ENCODE measurements at places on chromosomes 4 and X.

DNA sequence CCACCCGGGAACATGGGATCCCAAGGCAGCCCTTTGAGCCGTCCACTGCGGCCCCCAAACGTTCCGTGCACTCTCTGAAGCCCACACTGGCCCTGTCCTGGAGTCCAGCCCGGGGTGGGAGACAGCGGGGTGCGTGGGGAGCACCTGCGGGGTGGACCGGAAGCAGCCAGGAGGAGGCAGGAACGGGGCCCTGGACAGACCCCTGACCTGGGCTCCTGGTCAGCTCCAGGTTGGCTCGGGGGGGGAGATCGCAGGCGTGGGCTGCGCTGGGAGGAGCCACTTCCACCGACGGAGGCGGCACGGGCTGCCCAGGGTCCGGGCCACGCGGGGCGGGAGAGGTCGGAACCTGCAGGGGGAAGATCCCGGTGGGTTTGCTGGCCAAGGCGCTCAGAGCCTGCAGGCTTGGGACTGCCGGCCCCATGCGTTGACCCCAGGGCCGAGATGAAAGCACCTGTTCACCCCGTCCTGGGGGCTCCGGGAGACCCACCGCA lies 5.7 kb upstream of the PLCXD1 start:
- no peak for DNase-seq

DNA sequence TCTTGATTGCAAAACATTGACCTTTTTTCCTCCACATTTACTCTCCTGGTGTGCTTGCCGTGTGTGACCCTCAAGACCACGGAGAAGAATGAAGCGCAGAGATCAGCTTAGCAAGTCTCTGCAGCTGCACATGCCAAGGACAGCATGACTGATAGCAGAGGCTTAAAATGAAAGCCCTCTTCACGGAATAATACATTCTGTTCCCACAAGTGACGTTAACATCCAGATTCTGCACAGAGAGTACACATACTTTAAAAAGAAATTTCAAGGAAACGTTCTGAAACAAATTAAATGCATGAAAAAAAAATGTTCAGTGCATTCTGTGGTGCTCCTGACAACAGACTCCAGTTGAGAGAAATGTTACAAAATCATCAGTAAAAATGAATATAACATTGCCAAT lies 60.9 kb downstream of the SLC7A11 start:
- peak; percentile 35 for DNase-seq

DNA sequence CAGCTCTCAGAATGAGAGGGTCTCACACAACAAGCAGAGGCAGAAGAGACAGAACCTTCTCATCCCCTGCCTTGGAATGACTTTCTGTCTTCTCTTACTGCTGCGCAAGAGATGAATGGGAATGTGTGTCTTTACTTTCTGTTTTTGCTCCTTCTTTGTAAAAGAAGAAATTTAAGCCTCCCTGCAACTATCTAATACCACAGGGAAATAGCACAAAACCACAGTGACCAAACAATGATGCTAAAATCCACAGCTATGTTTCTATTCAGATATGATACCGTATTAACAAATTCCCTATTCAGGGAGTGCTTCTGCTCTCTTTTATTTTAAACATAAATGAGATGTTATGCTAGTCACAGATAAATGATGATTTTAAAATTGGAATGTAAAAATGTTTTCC lies 173.8 kb upstream of the RAI2 start:
- peak; percentile 2 for DNase-seq

DNA sequence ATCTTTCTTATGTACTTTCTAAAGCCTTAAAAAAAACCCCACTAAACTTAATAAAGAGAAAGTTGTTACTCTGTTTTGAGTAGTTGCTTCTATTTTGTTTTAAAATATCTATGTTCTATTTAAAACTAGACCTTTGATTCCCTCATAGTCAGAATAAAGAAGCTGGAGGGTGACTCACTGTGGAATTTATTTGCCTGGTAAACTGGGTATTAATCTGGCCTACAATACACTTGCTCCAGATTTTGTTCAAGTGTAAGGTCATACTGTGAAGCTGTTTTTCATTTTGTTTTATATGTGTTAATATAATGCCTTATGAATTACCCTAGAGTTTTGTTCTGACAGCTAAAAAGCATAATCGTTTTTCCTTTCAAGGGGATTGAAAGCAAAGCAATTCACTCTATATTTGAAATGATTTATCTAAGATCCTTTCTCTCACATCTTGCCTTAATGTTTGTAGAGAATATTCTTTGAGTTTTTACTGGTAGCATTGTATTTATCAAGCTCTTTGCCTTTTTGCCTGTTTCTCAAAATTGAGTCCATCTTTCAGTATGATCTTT lies 277.4 kb upstream of the PITX2 start:
- DNase-seq, result no peak

DNA sequence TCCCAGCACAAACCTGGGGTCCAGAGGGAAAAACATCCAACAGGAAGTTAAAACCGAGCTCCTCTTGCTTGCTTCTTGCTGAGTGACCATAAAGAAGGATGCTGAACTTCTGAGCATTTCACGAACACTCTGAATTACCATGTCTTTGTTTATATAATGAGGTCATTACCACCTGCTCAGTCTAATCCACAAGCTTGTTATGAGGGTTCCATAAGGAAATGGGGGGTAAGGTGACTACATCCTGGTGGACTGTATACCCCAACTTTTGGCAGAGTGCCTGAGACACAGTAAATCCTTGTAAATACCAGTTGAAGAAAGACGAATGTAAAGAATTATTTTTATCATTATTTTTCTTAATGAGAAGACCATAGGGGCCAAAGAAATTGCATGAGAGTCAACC lies 16.8 kb downstream of the CCDC149 start:
- DNase-seq, result no peak

DNA sequence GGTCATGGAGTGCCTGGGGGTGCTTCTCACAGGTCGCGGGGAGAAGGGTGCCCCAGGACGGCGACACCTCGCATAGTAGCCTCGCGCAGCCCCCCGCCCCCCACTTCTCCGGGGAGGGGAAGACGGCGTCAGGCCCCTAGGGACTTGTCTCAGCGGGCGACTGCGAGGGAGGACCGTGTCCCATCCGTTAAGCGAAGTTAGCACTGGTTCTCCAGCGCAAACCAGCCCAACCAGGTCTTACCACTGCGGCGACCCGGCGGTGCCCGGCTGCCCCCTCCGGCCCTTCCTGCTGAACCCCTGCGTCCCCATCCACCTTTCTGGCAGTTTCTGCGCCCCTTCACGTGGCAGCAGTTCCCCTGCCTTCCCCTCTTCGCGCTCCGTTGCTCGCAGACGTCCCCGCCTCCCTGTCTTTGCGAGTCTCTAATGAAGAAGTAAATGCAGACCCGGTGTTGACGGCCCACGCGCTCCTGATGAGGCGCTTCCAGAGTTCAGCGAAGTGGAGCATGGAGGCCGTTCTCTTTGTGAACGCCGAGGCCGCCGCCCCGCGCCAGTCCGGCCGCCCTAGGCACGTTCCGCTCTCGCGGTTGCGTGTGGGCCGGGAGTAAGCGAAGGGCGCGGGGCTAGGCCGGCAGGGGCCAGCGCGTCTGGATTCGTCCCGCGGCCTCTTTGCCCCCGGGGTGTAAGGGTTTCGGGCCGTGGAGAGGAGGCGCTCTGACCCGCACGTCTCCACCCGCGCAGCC lies 3.0 kb downstream of the SLIT2 start:
- DNase-seq, result no peak

DNA sequence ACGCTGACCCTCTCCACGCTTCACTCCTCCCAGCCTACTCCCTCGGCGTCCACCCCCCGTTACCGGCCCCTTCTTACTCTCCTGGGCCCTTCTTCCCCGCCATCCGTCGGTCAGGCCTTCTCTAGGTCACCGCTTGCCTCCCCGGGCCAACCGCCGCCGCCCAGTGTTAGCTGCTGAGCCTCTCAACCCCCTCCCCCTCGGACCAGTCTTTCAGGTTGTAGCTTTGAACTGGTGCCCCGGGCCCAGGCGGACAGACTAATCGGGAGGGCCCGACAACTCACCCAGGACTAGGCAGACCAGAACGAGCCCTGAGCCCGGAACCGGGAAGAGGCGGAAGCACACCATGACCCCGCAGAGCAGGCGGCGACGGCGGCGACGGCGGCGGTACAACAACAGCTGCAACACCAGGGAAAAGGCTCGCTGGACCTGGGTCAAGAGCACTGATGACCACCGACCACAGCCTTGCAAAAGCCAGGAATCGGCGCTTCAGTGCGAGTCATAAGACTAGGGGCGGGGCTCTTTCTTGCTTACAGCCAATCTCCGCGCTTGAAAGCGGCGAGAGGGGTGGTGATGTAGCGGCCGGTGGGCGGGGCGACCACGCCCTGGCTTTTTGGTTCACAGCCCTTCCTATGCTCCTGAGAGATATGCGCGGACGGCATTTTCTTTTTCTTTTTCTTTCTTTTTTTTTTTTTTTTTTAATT lies at the start of gene LAMP2:
Gene LAMP2, minus strand, starts transcription at position 472 of the 701 bp plus-strand sequence. Its CDS starts 127 bp downstream, at position 345.
- peak; percentile 79 for DNase-seq

DNA sequence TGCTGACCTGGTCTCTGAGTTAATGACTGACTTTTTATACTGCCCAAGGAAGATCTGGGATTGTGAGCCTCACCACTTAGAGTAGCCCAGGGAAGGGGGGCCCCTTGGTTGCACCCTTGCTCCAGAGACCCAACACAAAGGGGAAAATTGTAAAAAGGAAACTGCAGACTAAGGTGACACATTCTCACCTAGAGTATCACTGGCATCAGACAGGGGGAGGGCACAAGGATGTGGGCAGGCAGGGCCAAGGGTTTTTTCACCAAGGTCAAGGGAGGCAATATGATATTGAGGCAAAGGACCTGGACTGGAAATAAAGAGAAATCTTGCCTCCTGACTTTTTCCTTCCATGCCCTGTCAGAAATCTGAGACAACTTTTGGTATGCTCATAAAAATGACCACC lies 386.2 kb upstream of the FGF16 start:
- DNase-seq, result no peak

GRCh38 chrX:17373337-17373736 lies 1.7 kb upstream of the NHS start:
- DNase-seq, result no peak

GRCh38 chr4:82621251-82621650 lies 59.5 kb upstream of the TMEM150C start:
- DNase-seq, result no peak

DNA sequence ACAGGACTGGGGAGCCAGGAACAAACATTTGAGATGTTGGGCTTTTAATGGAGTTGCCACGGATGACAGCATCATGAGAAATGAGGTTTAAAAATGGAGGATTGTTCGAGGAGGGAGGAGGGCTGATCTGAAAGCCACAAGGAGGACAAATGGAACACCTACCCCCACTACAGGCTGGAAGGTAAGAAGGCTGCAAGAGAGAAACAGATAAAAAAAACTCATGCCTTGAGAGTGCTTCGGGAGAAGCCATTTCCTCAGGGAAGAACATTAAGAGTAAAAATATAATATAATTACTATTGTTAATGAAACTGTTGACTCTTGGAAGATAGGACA lies 119.5 kb upstream of the MAP9 start:
- DNase-seq, result no peak

- DNase-seq, result no peak
These were observed 10.2 kb downstream of the SOD3 start for GRCh38 chr4:24805566-24805965.

- DNase-seq, result no peak
These were observed 69.0 kb downstream of the DMD start for GRCh38 chrX:33142331-33142730.

GRCh38 chrX:142250502-142250901 lies 45.4 kb upstream of the MAGEC2 start:
- no peak for DNase-seq

DNA sequence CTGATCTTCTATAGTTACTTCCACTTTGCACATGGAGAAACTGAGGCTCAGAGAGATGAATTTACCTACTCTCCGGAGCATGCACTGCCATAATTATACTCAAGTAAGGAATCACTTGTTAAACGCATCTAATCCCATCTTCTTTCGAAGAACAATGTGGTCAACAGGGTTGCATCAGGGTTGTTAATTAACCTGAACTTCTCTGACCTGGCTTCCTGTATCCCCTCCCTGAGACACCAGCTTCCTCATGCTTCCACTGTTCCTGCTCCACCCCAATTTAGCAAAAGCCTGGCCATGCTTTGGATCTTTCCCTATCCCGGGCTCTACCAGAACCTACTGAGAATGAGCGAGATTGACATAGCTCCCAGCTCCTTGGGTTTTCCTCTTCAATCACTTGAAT lies 136.7 kb downstream of the SMIM20 start:
- no peak for DNase-seq

DNA sequence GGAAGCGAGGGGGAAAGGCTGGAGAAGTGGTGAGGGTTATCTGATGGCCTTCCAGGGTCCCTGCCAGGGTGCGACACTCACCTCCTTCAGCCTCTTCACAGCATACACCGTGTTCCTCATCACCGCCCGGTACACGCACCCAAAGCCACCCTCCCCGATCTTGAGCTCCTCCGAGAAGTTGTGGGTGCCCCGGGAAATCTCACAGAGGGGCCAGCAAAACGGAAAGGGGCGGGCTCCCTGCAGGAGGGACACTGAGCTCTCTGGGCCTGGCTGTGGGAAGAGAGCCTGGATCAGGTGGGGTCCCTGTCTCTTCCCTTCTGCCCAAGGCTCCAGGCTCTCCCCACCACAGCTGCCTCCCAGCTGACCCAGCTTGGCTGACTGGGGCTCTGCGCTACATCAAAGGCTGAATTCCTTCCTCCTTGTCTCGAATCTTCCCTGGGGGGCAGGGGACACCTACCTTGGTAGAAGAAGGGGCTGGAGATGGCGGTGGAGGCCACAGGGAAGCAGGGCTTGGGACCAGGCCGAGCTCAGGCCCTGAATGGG lies 1.1 kb downstream of the IRAK1 start:
- DNase-seq, result no peak

DNA sequence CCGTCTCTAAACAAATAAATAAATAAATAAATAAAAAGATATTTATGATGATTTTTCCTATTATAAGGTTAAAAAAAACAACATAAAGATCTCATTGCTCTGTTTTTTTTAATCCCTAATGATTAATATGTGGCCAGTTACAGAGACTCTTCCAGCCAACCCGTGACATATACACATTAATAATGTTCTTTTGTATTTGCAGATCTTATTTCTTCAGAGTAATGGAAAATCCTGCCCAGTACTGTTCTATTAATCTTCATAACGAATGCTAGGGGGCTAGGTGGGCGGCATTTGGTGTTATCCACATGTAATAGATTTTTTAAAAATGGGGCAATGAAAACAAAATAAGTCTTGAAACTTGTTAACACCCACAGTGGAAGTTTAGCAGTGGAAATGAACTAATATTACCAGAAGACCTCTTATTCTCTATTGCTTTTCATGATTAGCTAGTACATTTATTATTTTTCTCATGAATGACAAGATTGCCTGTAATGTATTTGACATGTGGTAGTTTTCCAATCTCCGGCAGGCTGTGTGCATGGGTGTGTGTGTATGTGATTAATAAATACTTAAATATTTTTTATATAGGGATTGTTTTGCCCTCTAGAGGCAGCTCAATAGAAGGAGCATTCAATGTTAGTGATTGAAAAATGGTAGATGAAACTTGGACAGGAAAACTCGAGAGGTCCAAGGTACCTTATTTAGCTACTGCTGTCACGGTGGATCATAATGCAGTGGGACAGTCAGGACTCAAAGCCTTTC lies 457.4 kb downstream of the IL1RAPL1 start:
- no peak for DNase-seq

DNA sequence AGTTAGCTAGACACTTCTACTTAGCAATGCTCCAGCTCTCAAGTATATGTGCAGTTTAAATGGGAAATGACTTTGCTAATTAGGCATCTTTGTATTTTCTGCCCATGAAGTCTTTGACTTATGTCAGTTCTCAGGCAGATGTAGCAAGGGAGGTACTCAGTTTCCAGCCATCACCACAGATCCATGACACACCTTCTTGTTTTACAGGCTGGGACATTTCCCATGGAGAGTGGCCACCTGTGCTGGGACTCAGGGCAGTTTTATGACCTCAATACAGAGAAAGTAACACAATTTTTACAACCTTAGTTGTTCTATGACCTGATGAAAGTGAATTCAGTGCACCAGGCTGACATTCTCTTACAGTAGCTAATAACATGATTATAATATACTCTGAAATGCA lies 280.7 kb upstream of the GK2 start:
- DNase-seq, result no peak

Measured in astrocyte of the cerebellum (primary cell).